Activated B cell treated with CpG ODN at 0.5 μM for 24 hours (primary cell): ENCODE measurements at places on chromosomes 2 and 18.

DNA sequence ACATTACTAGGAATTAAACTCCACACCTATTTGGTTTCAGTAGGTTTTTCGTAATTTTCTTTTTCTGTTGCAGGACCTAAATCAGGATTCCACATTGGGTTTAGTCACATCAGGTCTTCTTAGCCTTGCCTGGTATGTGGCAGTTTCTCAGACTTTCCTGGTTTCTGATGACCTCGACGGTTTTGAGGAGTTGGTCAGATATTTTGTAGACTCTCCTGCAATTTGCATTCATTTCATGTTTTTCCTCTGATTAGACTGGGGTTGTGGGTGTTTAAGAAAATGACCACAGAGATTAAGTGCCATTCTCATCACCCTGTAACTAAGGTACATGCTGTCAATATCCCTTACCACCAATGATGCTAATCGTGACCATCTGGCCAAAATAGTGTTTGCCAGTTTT lies 97.3 kb upstream of the ST6GAL2 start:
- DNase-seq: no peak

- DNase-seq: no peak
These were observed 24.1 kb upstream of the RAMP1 start for GRCh38 chr2:237835372-237835771.

DNA sequence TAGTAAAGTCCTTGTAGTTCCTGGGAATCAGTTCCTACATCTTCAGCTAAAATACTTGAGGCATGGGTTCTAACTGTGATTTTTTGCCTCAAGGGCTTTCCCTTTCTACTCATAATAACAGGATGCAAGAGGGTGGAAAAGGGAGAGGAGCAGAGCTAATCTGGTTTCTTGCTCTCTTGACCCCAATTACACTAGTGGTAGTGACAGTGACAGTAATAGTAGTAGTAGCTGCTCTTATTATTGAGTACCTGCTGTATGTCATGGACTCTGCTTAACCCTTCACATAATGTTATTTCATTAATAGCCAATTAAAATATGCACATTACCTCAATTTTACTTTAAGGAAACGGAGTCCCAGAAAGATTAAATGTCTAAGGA lies 214.8 kb upstream of the HNRNPA3 start:
- no peak for DNase-seq

DNA sequence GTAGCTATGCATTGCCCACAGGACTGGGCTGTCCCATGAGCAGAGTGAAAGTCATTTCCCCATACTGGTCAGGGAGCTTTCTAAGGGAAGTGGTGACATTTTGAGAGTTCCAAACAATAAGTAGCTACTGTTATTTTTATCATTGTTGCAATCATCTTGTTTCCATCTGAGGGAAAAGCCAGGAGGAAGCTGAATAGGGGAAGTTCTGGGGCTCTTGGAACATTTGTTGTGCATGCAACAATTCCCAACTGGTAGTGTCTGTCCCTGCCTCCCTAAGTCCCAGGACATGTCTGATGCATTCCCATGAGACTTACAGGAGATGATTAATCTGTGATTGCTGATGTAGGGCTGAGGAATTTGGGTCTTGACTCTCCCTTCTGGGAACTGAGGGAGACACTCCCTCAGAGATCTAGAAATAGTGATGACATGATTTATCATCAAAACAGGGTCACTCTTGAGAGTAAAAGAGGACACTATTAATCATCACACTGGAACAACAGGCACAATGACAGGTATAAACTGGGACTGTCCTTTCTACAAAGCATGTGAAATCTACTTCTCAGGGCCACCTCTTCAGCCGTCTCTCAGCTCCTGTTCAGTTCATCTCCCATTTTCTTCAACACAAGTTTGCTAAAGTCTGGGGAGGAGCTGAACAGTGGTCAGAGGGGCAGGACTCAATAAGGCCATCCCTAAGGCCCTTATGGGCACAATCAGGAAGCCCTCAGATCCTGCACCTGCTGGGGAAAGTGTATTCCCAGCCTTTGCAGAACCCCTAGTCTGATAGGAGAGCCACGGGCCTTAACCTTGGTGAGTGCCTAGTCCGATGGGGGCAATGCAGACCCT lies 28.0 kb upstream of the MARCO start:
- no peak for DNase-seq

- DNase-seq: no peak
These were observed 811.1 kb upstream of the LRATD1 start for GRCh38 chr2:13821255-13821880.

DNA sequence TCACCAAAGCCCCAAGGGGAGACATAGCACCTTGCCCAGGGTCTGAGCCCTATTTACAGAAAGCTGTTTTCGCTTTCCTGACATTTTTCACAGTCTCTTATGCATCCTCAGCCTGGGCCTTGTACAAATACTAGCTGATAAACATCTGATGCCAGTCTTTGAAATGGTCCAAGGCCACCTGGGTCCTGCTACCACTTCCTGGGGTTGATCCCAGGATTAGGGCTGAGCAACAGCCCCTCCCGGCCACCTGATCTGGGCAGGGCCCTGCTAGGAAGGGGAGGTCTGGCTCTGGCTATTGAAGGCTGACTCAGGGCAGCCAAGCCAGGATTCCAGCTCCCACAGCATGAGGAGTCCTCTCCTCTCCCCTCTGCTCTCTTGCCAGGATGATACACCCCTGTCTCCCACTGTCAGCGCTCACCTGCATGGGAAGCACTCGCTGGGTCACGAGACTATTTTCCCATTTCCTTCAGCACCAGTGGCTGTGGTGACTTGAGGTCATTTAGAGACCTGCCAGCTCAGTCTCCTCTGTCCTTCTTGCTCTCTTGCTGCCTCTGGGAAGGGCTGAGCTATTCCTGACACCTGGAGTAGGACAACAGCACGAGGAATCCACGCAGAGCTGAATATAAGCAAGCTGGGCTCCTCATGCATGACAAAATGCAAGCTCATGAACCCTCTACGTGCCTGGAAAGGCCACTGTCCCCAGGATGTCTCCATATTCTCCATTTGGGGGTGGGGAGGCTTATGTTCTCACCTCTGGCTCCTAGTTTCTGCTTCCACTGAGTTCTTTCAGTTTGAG lies 53.0 kb upstream of the LGALSL start:
- no peak for DNase-seq

- DNase-seq: no peak
These were observed 112.9 kb downstream of the SEPTIN10 start for GRCh38 chr2:109500910-109501309.

- DNase-seq: no peak
These were observed 17.5 kb downstream of the MGAT4A start for GRCh38 chr2:98713332-98714015.

DNA sequence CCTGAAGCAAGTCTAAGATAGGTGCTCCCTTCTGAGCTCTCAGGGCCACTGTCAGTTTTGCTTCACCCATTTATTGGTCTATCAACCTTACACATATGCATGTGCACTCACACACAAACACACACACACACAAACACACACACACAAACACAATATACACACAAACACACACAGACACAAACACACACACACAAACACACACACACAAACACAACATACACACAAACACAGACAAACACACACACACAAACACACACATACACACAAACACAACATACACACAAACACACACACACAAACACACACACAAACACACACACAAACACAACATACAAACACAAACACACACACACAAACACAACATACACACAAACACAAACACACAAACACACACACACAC lies 181.6 kb upstream of the KLHL29 start:
- DNase-seq: no peak

GRCh38 chr18:35525795-35526494 lies 28.2 kb upstream of the INO80C start:
- DNase-seq: no peak

GRCh38 chr2:8573234-8573941 lies 108.5 kb upstream of the ID2 start:
- no peak for DNase-seq

DNA sequence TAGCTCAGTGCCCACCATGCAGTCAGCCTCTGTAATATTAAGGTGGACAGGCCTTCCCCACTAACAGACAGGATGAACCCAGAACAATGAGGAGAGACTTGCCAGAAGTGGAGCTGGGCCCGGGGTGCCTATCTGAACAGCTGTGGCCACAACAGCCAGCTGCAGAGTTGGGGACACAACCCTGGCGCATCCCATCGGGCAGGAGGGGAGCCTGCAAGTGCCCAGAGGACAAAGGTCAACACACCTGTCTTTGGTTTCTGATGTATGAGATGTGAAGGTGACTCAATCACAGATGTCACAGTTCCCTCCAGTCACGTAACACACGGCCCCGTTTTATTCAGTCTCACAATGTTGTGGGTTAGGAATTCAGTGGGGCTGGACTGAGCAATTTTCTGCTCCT lies 48.2 kb upstream of the TAF1B start:
- DNase-seq: no peak

DNA sequence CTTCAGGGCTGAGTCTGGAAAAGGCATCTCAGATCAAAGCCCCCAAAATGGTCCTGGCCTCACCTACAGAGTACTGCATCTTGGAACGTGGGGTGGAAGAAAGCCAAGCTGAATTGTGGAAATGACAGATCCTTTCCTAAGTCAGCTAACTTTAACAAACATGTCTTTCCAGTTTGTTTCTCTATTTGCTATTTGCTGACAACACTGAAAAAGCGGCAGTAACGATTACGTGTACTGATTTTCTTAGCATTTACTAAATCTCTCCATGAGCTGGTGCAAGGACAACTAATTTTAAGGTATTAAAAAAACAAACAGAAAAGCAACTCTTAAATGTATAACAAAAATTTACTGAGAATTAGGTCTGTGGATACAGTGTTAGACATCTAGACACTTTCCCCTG lies 1.1 kb downstream of the HIBCH start:
- no peak for DNase-seq

- DNase-seq: no peak
These were observed 99.6 kb downstream of the TXNL1 start for GRCh38 chr18:56538746-56539145.

DNA sequence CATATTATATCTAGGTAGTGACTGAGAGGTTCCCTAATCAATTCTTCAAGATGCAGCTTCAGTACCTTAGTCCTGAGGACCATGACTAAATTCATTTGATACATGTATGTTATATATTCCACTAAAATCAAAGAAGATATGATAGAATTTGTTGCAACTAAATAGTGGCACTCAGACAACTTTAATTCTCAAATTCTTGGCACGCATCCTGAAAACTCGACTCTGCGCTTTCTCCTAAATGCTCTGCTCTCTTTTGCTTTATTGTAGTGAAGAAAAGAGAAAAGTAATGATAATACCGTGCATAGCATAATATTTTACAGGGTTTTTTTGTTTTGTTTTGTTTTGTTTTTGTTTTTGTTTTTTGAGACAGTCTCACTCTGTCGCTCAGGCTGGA lies 475.3 kb downstream of the ARHGAP15 start:
- DNase-seq: no peak

- DNase-seq: no peak
These were observed 5.1 kb downstream of the COMMD1 start for GRCh38 chr2:61910603-61911002.

GRCh38 chr2:36351736-36352349 lies 3.7 kb upstream of the CRIM1 start:
- no peak for DNase-seq

DNA sequence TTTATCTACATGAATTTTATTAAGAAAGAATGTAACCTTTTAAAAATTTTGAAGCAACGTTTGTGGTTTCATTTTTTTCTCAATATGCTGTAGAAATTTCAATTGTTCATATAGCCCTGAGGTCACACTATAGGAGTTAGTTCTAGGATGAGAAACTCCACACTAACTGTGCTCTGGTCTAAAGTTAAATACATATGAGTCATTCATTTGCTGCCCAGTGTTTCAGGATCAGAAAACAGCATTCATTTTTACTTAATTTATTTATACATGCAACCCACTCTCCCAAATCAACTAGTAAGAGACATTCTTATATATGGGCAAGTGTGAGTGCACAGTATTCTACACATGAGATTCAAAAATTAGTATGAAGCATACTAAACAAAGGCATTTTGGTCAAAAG lies 137.9 kb downstream of the DOCK10 start:
- DNase-seq: no peak

DNA sequence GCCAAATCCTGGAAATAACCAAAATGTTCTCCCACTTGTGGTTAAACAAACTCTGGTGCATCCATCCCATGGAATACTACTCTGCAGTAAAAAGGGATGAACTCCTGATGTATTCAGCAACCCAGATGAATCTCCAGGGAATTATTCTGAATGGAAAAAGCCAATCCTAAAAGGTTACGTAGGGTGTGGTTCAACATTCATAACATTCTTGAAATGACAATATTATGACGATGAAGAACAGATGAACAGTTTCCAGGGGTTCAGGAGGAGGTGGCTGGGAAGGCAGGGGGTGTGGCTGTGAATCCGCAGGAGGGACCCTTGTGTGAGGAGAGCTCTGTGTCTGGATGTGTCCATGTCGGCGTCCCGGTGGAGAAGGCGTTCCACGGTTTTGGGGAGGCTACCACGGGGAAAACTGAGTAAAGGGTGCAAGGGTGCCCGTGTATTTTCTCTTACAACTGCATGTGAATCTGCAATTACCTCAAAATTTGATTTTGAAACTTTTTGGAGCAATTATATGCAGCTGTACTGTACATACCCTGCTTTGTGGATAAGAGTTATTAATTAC lies 47.3 kb downstream of the KCNG2 start:
- DNase-seq: no peak

DNA sequence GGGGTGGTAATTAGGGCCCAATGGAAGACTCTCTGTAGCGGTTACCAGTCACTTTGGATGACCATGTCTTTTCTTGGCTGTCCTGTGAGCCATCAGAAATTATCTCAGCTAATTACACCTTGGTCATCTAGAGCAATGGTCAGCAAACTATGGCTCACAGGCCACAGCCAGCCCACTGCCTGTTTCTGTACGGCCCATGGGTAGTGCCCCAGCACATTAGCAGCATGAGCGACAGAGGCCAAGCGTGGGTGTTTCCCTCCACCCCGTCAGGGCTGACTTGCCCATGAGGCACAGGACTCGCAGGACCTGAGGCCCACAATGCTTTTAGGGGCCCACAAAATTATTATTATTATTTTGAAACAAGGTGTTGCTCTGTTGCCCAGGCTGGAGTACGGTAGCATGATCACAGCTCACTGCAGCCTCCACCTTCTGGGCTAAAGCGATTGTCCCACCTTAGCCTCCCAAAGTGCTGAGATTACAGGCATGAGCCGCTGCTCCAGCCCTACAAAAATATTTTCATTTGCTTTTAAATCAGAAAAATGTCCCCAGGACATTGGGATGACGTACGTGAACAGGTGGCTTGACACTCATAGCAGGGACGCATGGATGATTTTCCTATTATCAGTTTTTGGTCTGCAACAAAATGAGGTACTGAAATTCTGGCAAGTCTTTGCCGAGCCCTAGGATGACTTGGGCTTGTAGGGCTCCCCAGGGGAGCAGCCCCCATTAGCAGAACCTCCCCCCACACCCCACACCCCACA lies 29.3 kb upstream of the CEP68 start:
- DNase-seq: peak; percentile 45

DNA sequence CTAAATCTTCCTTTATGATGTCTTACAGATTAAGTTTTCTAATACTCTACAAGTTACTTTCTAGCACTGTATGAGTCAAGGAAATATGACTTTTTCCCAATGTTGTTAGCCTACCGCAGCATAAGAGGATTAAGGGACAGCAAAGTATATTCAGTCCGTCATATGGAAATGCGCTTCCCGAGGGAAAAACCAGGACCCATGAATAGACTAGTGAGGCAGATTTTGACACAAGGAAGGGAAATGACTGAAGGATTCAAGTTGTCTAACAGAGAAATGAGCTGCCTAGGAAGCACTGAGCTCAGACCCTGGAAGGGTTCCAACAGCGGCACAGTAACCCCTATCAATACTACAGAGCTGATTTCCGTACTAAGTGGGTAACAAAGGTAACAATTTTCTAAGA lies 12.0 kb downstream of the SEPTIN10 start:
- DNase-seq: no peak
